NCI-H187 (cell line): ENCODE measurements at places on chromosomes 3 and 15.

DNA sequence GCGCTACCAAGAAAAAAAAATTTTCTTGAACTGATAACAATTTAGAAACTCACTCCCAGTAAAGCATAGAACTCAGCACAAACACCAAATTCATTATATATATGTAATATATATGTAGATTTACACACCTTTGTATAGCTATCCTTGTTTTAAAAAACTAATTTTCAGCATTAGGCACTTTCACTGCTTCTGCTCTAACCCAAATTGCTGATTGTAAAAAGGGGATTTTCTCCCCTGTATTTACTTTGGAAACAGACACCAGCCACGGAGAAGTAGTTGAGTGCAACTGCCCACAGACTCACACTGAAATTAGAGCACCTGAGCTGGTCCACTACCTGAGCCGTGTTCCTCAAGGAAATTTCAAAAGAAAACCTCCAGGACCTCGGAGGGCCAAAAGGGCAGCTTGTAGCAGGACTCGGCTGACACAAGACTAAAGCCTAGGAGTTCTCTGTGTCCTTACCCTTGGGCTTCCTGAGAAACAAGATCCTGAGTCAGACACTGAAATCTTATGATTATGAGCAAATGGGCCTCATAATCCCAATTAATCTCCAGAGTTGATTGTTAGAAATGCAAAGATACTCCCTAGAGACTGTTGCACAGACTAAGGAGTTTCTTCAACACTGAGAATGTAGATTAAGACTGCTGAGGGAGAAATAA is 106.0 kb downstream of the TNIK start:
- DNase-seq = no peak

GRCh38 chr3:10577486-10577885 is 72.1 kb upstream of the ATP2B2 start:
- no peak for DNase-seq

DNA sequence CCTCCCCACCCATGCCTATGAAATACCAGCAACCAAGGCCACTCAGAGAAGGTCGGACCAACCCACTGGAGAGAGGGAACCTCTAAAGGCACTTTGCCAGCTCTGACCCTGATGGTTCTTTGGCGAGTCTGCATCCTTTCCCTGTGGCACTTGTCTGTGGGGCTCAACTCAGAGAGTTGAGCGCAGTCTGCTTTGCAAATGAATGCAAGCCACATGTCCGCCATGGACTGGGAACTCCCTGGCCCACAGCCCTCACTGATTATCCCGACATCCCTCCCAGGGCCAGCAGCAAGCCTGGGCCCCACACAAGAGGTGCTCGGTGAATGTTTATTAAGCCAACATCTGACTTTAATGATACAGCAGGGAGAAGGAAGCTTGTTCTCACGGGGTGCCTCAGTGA is 55.5 kb upstream of the HES1 start:
- DNase-seq = no peak

DNA sequence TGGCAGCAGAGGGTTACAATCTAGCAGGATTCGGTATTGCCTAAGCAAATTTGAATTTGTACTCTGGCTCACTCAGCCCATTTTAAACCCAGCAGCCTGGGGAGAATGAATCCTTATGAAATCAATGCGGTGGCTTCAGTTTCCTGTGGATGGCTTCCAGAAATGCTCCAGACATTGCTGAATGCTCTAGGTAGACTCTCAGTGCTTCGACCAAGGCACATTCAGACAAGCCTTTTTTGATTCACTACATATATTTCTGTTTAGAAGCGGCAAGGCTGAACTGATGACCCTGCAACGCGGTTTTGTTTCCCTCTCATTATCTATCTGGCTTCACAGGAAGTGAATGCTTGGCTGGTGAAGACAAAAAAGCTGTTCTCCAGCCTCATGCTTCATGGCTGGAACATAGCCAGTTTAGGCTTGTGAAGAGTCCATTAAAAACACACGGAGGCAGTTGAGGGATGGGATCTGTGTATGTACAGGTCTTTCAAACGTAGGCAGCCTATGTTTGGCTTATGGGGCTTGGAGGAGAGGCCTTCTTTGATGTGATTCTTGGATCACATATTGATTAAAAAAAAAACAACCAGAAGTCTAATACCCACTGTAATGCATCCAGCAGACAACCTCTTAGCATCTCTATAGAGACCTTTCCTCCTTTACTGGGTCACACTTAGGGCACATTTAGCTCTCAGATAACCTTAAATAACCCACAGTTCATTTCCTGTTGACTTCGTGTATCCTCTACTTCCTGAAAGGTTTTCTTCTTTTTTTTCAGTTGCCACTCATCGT is 400.2 kb upstream of the TBL1XR1 start:
- DNase-seq = peak; percentile 64

- DNase-seq = no peak
Measured at GRCh38 chr3:59429198-59429597, 379.4 kb upstream of the CFAP20DC start.

DNA sequence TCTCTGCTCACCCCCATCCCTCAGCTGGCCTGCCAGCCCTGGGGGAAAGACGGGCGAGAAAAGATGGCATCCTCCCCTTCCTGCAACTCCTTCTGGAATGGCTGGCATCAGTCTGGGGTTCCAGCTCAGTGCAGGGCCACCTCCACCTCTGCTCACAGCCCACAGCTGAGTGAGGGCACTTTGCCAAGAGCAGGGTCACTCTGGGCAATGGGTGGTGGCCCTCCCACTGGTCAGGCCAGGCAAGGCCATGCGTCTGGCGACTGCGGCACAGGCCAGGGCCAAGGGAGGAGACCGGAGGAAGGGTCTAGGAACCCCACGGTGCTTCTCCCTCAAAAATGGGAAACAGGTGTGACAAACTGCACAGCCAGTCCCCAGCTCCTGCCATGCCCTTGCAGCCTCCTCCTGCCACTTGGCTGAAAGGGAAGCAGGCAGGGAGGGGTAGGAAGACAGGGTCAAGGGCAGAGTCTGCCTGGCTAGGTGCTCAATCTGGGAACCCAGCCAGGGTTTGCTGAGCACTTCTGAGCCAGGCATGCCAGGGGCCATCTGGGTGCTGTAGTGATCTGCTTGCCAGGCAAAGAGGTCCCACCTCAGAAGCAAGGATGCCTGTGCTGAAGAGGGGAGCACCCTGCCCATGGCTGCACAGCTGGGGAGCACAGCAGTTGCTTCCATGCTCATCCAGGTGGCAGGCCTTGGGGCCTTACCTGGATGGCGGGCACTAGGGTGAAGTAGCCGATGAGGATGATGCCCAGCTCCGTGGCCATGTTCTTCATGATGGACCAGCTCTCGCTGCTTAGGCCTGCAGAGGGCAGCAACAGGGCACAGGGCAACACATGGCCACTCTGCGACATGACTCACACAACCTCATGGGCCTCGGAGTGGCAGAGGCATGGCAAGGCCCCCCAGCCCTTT is 41.2 kb downstream of the PTPN23 start:
- no peak for DNase-seq

GRCh38 chr15:40468898-40469331 is 1.9 kb upstream of the CHST14 start:
- no peak for DNase-seq

- DNase-seq = no peak
Measured at GRCh38 chr15:66253418-66254088, at the start of gene MEGF11. TSS of gene MEGF11 (minus strand) at chr15:66253750. CDS start at chr15:66128403, 125,347 bp downstream.

- DNase-seq = no peak
Measured at GRCh38 chr15:66912001-66912400, 153.4 kb upstream of the SMAD3 start.

DNA sequence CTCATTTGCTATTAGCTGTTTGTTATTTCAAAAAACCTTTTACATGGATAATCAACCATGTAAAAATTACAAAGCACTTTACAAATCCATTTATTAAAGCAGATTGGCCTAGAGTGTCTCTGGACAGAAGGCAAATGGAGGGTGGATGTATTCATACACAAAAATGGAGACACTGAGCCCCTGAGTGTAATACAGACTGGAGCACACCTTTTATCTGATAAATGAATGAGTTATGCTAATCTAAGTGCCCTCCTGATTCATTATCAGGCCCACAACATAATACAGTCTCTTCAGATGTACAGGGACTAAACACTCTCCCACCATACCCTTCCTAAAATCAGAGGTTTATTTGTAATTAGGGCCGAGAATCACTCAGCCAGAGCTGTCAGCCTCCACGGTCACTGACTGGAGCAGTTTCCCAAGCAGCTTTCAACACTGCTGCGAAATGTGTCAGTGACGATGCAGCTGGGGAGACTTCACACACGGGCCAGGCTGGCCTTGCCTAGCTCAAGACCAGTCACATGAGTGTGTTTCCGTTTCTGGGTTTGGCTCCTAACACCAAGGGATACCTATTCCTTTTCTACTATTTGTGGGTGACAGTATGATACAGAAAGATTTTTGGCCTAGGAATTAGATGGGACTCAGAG is 271.8 kb downstream of the ZIC1 start:
- no peak for DNase-seq

DNA sequence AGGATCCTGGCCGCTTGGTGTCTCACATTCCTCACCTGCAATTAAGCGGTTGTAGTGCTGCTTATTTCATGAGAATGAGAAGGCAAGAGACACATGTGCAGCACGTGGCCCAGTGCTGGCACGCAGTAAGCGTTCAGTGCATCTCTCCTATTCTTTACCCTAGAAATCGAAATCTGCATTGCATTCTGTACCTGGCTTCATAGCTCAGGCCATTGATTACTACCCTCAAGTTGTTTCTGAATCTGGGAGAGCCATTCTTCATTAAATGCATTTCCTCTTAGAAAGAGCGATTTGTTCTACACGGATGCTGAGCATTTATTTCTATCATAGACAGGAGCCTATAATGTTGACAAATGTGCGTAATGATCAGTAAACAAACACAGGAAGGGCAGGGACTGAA is 168.9 kb downstream of the MAGI1 start:
- no peak for DNase-seq

DNA sequence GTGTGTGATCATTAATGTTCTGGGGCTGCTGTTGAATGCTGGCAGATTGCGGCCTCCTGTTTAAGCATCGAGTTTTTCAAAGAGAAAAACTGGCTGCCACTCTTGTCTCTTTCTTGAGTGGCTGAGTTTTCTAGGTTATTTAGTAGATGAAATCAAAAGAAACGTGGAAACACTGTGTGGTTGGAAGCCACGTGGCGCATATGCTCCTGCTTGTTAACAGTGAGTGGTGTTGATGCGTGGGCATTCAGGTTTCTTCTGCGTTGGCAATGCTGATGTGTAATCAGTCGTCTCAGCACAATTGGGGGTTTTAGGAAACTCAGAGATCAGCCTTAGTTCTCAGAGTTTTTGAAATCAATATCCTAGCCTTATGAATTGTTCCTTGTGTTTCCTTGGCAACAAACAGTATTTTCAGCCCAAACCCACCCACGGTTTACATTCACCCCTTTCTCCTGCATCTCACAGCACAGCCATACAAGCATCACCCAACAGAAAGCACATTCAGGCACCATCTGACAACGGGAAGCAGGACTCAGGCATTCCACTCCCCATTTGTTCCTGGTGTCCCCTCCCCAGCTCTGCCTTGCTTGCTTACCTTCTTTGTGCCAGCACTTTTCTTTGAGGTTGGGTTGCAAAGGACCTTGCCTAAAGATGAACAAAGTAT is 74.7 kb downstream of the SEC22A start:
- DNase-seq = no peak

DNA sequence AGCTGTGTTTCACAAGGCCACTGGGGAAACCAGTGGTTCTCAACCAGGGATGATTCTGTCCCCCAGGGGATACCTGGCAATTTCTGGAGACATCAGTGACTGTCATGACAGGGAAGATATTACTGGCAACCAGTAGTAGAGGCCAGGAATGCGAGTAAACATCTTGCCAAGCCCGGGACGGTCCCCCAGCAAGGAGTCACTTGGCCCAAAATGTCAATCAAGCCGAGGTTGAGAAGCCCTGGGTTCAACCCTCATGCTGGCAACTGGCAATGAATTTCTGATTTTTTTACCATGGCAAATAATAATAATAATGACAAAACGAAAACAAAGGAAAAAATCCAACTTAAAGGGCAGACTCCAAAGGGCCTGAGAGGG is 65.5 kb upstream of the RPL32 start:
- no peak for DNase-seq
